Activated CD4-positive, alpha-beta T cell treated with anti-CD3 and anti-CD28 coated beads, Interleukin-2, amount 50 U/mL, for 16 hours (primary cell): ENCODE measurements at places on chromosomes 2 and 18.
A peak's percentile ranks its signal among the peaks of the same experiment; 100 is the strongest.

DNA sequence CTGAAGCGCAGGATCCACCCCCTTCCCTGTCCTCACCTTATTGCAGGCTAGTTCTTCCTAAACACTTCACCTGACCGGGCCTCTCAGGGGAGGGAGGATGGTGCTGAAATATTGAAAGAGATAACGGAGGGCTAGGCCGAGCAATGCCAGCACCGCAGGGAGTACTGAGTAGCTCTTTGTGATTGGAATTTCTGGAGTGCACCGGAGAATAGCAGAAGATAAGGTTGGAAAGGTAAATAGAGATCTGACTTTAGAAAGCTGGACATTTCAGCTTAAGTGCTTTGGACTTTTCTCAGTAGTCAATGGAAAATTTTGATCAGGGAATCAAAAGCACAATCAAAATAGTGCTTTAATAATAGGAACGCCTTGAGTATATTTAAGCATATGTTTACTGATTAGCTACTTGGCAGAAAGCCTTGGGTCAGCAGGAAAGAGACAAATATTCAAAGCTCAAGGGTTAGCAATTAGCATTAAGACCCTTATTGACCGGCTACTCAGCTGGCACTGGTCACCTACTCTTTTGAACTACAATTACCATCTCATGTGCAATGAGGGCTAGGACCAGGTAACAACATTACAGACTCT is 142.9 kb upstream of the NDUFV2 start:
- DNase-seq: no peak

GRCh38 chr2:62314291-62314690 is 118.4 kb downstream of the B3GNT2 start:
- DNase-seq: no peak

DNA sequence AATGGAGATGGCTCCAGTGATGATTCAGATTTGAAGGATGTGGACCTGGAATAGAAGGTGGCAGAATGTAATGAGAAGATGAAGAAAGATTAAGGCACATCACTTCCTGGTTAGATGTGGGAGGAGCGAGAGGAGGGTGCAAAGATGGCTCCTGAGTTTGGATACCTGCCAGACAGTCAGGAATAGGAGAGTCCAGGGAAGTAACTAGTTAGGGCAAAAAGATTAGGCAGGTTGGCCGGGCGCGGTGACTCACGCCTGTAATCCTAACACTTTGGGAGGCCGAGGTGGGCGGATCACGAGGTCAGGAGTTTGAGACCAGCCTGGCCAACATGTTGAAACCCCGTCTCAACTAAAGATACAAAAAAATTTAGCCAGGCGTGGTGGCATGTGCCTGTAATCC is 5.6 kb downstream of the C2orf74 start:
- DNase-seq: no peak

DNA sequence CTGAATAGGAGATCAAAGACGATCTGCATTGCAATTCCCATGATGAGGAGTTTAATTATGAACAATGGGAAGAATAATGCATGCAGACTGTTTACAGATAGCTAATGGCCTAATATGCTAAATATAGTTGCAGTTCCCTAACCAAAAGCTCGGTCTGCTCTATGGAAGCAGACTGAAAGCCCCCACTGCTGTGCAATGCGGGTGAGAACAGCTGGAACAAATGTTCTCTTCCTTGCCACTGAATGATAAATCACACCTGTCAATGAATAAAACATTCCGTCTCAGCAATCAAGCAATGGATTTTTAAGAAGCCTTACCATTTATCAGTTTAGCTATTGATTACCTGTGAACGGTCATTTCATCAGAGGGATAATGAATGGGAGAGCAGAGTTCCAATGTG is 704.5 kb upstream of the RAB6C start:
- DNase-seq: no peak

DNA sequence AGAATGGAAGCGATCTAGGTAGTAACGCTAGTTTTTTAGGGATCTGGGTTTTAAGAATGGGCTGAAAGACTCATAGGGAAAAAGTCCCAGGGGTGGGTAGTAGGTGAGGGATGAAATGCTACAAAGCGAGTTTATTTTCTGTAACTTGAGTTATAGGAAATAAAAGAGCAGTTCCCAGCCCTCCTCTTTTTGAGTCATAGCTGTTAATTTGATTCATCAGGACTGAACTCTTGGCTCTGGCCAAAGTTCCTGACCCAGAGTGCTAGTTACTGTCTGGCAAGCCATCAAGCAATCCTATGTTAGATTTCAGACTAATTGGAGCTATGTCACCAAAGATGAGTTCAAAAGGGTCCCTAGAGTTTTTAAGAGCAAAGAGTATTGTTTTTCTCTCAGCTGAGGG is 17.4 kb upstream of the NOSTRIN start:
- no peak for DNase-seq

GRCh38 chr2:23385351-23385747 is 370 bp downstream of the KLHL29 start:
- DNase-seq: no peak

- no peak for DNase-seq
Observed at GRCh38 chr2:216066230-216066629, 15.4 kb downstream of the PECR start.

- no peak for DNase-seq
Observed at GRCh38 chr2:177929662-177930522, 142.7 kb downstream of the PDE11A start.

DNA sequence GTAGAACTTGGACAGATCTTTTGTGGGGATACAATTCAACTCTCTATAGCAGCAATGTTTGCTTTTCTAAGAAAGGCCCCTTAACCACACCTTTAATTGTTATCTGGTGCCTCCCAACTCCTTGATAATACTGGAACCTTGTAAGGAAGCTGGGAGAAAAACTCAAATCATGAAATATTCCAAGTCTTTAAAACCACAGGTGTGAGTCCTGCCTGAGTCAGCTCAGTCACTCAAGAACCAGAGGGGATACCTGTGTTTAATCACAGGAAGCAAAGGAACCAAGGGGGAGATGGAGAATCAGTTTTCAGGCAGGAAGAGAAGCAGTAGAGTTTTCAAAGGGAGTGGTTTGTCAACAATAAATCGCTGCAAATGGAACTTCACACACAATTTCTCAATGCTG is 159.9 kb downstream of the LAMA3 start:
- no peak for DNase-seq

DNA sequence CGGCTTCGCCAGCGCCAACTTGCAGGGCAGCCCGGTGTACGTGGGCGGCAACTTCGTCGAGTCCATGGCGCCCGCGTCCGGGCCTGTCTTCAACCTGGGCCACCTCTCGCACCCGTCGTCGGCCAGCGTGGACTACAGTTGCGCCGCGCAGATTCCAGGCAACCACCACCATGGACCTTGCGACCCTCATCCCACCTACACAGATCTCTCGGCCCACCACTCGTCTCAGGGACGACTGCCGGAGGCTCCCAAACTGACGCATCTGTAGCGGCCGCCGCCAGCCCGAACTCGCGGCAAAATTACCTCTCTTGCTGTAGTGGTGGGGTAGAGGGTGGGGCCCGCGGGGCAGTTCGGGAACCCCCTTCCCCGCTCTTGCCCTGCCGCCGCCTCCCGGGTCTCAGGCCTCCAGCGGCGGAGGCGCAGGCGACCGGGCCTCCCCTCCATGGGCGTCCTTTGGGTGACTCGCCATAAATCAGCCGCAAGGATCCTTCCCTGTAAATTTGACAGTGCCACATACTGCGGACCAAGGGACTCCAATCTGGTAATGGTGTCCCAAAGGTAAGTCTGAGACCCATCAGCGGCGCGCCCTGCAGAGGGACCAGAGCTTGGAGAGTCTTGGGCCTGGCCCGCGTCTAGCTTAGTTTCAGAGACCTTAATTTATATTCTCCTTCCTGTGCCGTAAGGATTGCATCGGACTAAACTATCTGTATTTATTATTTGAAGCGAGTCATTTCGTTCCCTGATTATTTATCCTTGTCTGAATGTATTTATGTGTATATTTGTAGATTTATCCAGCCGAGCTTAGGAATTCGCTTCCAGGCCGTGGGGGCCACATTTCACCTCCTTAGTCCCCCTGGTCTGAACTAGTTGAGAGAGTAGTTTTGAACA is 15.1 kb downstream of the HOXD3 start:
- no peak for DNase-seq

GRCh38 chr18:3411854-3412268 is 38.1 kb upstream of the TGIF1 start:
- peak; percentile 27 for DNase-seq

DNA sequence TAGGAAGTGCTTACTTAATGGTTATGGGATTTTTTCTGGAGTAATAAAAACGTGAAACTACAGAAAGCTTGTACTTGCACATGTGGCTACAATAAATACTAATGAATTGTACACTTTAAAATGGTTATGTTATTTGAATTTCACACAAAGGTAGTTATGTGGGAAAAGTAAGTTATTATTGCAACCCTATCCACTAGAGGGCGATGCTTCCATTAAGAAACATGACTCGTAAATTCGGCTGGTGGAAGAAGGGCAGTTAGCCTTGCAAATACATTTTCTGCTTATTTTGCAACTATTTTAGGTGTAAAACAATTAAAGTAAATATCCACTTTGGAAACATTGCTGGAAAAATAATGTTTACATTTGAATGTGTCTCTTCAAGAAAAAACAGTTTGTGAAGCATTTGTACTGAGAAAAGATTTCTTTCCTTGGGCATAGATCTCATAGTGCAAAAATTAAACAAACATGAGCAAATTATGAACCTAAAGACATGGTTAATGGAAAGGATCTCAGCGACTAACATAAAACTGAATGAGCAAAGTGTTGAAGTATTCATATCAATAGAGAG is 68.1 kb upstream of the CSRNP3 start:
- DNase-seq: peak; percentile 46

GRCh38 chr2:113357071-113357470 is 78.3 kb upstream of the PAX8 start:
- peak; percentile 30 for DNase-seq

DNA sequence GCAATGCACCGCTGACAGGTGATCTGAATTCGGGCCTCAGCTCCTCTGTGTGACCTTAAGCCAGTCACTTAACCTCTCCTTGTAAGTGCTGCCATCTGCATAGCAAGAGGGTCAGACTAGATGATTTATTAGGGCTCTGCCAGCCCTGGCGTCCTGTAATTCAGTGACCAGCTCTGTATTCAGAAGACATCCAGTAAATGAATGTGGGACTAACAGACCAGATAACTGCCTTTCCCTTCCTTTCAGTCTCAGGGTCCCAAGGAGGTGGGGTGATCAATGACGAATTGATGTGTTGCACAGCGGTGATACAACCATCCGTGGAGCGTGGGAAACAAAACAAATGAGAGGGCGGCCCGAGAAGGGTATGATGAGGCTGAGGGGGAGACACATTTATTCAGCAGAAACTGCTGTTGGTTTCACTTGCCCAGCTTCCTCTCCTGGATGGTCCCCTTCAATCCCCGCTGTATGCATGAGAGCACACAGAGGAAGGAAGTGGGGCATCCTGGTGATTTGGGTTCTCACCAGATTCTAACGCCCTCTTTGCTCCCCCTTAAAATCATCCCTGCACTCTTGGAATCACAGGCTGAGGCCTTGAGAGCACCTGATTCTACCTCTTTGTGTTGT is 92.8 kb downstream of the VIT start:
- DNase-seq: no peak

- DNase-seq: no peak
Observed at GRCh38 chr2:202933139-202933510, 21.1 kb downstream of the CARF start.

DNA sequence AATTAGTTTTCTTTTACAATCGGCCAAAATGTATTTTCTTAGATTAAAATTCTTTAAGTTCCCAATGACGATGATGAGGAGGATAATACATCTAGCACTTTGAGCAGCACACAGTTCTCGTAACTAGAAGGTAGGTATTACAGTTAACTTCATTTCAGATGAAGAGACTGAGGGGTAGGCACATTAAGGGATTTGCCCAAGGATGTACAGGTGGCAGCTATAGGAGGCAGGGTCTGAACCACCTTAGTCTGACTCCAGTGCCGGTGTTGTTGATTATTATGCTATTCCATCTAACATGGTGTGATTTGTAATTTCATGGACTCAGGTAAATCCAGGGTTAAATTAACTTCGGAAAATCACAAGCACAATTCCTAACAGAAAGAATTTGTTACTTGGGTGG is 1.1 kb downstream of the CD28 start:
- peak; percentile 51 for DNase-seq

- no peak for DNase-seq
Observed at GRCh38 chr2:212337036-212337435, 201.6 kb downstream of the ERBB4 start.

- peak; percentile 30 for DNase-seq
Observed at GRCh38 chr2:13193900-13194299, 477.2 kb downstream of the TRIB2 start.

DNA sequence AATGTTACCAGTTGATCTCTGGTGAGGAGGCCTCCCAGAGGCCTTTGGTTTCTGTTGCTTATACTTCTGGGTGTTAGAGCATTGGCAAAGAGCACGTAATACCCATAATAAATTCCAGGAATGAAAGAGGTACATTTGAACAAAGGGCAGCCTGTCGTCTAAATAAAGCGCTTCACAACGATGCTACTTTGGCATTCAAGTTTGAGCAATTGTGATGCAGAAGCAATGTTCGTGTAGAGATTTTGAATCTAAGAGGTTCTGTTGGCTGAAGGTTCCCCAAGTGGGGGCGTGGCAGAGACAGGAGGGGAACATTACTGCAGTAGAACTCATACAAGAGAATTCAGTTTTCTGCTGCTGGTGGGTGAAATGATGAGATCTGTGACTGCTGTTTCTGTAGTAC is 27.8 kb downstream of the ZNF532 start:
- DNase-seq: no peak

- no peak for DNase-seq
Observed at GRCh38 chr2:85078536-85078935, 54.7 kb upstream of the TCF7L1 start.

DNA sequence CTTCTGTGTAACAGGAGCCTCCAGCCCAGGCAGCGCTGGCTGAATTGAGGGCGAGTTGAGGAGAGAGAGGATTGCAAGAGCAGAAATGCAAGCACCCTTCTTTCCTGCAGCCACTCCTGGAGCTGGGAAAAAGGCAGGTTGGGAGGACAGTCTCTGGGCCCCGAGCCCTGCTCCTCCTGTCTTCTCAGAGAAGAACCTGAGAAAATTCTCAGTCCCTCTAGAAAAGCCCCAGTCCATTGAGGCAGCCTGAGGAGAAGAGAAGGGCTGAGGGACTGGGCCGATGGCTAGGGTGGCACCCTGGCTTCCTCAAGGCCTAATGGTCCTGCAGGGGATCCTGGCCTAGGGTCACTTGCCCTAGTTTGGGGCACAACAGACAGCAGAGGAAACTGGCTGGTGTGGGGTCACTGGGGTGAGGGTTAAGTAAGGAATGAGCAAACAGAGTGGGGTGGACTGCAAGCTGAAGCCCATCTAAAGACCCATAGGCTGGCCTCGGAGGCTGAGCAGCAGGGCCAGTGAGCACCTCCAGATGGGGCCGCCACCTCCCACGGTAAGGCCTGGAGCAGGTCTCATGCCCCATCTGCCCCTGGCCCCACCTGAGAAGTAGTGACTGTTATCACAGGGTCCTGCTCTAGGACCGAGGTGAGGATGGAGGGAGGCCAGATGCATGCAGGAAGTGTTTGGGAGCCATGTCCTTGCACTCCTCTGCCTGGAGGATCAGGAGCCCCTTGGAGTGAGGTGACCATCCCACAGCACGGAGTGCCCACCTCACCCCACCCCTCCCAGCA is 12.4 kb downstream of the CIB4 start:
- DNase-seq: no peak

- no peak for DNase-seq
Observed at GRCh38 chr2:241081643-241082340, 20.3 kb downstream of the MTERF4 start.

- no peak for DNase-seq
Observed at GRCh38 chr2:233256048-233256447, 4.6 kb downstream of the ATG16L1 start.

GRCh38 chr2:74554820-74555531 is 456 bp downstream of the DOK1 start:
- DNase-seq: peak; percentile 46

- DNase-seq: no peak
Observed at GRCh38 chr2:2175381-2176090, 155.5 kb downstream of the MYT1L start.
